ENCODE measurements at places on chromosomes 4 and X.

DNA sequence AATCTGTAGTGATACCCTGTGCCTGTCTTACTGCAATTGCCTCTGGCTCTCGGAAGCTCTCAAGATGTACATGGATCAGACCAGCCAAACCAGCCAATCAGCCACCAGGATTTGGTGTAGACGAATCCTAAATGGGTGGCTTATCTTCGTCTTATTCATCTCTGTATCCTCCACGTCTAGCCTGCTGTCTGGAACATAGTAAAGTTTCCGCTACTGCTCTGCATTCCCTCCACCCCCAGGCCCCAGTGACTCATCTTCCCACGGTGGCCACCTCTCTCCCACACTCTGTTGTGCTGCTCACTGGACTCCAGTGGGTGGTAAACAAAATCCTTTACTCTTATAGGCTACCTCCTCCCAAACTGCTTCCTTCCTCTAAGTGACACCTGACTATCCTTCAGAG, 37.8 kb downstream of the SEPTIN6 start:
- DNase-seq: no peak

- no peak for DNase-seq
Measured at GRCh38 chr4:39899291-39899690, 78.4 kb downstream of the PDS5A start.

DNA sequence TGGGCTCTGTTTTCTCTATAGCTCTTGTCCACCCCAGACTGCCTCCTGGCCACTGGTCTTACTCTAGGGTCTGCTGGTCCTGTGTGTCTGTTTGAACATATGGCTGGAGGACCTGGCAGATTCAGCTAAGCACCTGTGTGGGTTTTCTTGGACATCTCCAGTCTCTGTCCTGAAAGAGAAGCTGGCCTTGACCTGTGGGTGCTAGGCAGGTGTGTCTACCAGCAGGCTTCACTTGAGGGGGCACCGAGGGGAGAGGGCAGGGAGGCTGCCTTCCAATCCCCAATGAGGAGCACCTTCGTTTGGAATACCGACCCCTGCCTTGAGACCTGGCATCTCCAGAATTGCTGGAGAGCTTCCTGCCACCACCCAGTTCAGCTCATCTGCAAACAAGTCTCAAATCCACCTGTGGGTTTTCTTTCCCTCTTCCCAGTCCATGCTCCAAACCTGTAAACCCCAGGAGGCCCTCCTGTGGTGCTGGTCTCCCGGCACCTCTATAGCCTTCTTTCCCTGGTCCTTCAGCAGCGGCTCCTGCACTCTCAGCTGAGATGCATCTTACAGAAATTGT, 45.2 kb downstream of the HTRA3 start:
- no peak for DNase-seq

- DNase-seq: no peak
Measured at GRCh38 chr4:1049591-1049905, 38.1 kb downstream of the FGFRL1 start.

DNA sequence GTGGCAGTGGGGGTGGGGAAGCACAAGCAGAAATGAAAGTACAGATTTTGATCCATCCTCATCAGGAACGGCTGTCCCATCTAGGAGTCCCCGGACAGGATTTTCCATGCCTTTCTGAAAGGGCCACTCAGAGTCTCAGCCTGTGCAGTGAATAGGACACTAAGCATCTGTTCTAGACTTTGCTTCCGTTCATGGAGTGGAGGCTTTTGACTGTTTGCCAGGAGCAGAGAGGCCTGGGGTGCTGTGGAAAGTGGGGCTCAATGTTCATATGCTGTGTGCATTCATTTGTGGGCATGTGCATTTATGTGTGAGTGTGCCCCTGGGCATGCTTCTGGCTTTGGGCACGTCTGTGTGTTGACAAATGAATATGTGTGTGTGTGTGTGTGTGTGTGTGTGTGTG, 25.6 kb upstream of the MAMLD1 start:
- DNase-seq: no peak

- DNase-seq: no peak
Measured at GRCh38 chrX:124925681-124926080, 394.0 kb upstream of the TEX13C start.

DNA sequence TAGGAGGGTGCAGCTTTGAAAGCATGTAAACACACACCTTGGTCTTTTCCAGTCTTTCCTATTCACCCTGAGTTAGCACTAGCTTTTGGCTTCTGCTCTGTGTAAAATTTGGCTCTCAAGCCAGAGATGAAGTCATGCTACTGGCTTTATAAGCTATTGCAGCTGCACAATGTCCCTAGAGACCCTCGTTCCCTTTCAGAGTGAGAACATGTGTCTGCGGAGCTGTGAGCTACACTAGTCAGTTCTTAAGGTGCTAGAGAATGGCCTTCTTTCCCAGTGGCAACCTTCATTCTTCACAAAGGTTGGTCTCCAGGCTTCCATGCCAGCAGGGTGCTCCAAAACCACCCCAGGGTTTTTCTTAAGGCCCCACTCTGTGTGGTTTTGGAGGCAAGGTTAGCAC, 199.1 kb downstream of the SPATA18 start:
- DNase-seq: no peak

DNA sequence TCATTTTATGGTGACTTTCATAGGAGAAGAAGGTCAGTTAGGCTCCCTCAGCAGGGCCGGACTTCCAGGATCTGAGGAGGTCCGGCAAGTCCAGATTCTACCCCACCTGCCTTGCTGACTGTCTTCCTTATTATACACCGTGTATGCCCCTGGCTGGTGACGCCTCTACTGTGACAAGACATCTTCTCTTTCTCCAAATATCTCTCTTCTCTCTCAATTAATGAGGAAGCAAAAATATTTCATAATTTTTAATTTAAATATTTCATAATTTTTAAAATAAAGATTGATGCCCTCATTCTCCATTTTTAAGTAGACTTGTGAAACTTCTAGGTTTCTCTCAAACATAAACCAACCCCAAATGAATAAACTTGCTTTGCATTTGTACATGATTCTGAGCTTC, 202.5 kb downstream of the NSUN7 start:
- no peak for DNase-seq

- DNase-seq: no peak
Measured at GRCh38 chrX:47239898-47240545, 7.2 kb downstream of the USP11 start.

- no peak for DNase-seq
Measured at GRCh38 chrX:41108463-41109205, 23.4 kb downstream of the USP9X start.

- DNase-seq: no peak
Measured at GRCh38 chr4:16079046-16079445, 4.8 kb downstream of the PROM1 start.

- no peak for DNase-seq
Measured at GRCh38 chrX:39399387-39399786, 598.1 kb downstream of the MID1IP1 start.

GRCh38 chr4:147509386-147509785, 28.5 kb downstream of the EDNRA start:
- DNase-seq: no peak

DNA sequence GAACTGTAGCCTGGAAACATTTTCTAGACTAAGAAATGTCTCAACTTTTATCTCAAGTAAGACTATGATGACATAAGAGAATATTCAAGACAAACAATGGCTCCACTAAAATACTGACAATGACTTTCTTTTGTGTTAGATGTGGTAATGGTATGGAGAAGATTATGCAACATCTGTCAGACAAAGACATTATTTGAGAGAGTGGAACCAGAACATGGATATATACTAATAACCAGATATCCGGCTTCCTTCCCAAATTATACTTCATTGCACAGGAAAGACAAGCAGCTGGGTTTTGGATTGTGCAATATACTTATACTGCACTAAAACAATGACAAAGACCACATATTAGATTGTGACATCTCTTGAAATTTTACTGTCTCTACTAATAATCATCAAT, 290.8 kb upstream of the GIMD1 start:
- no peak for DNase-seq

- no peak for DNase-seq
Measured at GRCh38 chr4:3418029-3418762, 23.6 kb upstream of the HGFAC start.

DNA sequence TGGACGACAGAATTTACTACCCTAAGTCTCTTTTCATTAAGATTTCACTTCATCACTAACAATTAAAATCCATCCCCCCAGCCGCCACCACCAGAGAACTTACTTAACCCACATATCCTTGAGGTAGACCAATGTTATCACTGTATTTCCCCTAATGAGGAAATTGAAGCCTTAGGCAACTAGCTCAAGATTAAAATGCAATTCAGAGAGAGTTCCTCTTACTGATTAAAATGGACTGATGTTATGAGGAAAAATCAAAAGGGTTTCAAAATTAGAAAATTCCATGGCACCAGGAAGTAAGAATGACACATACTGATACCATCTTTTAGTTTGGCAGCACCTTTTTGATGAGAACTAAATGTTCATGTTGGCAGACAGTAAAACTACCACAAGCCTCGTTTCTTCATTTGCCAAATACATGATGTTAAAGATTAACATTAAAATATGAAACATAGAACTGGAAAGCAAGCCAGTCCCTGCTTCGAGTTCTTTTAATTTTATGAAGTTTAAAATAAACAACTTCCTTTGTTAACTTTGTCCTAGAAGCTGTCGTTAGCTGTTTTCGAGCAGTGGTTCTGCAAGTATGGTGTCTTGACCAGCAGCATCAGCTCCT, 69.3 kb upstream of the CCDC160 start:
- no peak for DNase-seq

DNA sequence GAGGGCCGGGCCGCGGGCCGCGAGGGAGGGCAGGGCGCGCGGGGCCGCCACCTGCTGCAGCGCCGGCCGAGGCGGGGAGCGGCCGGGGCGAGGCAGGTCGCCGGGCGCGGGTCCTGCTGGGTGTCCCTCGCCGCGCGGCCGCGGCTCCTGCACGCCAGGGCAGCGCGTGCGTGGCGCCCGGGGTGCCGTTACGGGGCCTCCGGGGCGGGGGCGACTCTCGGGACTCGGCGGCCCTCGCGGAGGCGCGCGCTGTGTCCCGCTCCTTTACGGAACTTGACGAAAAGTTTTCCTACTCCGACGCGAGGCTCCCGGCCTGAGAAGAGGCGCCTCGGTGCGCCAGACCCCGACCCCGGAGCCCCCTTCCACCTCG, 329 bp downstream of the TBC1D14 start:
- DNase-seq: no peak

- no peak for DNase-seq
Measured at GRCh38 chr4:100414016-100414790, 103.6 kb downstream of the EMCN start.

GRCh38 chr4:140793291-140793690, 37.1 kb upstream of the TBC1D9 start:
- no peak for DNase-seq

- no peak for DNase-seq
Measured at GRCh38 chrX:46039526-46039925, 505.7 kb downstream of the ZNF674 start.

DNA sequence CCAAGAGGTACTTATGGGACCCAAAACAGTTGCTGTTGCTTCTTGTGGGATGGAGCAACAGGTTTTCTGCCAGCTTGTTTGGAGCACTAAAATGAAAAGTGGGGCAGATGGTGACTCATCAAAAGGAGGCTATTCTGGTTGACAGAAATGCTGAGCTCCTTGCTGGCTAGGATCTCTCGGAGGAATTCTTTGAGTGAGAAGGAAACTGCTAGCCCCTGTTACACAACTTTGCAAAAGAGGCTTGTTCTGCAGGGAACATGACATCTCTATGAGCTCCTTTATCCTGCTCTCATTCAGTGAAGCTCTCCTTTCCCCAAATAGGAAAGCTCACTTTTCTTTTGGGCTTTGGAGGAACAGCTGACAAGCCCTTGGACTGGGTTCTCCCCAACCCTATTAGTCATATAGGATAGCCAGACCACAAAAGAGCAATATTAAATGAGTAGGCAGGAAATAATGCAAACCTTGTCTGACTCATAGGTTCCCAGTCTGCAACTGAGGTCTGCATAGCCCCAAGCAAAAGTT, 108.3 kb downstream of the CDS1 start:
- DNase-seq: no peak

DNA sequence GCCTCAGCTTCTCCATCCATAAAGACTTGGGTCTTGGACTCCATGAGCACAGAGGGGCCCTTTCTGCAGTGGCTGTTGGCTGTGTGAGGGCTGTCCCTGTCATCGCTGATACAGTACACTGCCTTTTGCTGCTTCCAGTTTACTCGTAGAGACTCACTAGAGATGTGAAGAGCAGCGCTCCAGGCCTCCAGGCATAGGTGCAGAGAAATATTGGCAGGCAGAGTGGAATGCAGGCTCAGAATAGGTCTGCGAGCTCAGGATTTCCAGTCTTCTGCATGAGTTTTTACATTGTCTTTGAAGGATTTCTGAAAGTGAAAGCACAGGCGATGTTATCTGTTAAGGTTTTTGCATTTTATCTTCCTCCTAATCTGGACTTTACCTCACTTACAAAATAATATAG, 97.4 kb downstream of the AASDH start:
- no peak for DNase-seq

GRCh38 chr4:6118201-6118600, 82.1 kb downstream of the JAKMIP1 start:
- no peak for DNase-seq

DNA sequence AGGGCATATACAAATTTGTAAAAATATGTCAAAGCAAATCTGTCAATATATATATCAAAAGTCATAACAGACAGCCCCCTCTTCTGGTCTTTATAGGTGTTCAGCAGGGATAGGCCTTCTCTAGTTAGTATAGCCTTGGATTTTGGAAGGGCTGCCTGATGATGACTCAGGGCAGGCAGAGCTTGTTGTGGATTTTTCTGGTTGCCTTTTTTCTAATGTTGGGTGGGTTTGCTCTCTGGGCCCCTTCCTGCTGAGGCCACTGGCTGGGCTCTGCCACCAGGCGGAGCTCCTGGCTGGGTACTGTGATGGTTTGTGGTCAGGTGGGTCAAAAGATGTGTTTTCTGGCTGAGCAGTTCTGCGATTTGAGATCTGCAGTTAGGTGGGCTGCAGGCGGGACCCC, 294.2 kb downstream of the GRIA2 start:
- no peak for DNase-seq

GRCh38 chr4:168199260-168199957, 107.1 kb downstream of the ANXA10 start:
- DNase-seq: no peak

DNA sequence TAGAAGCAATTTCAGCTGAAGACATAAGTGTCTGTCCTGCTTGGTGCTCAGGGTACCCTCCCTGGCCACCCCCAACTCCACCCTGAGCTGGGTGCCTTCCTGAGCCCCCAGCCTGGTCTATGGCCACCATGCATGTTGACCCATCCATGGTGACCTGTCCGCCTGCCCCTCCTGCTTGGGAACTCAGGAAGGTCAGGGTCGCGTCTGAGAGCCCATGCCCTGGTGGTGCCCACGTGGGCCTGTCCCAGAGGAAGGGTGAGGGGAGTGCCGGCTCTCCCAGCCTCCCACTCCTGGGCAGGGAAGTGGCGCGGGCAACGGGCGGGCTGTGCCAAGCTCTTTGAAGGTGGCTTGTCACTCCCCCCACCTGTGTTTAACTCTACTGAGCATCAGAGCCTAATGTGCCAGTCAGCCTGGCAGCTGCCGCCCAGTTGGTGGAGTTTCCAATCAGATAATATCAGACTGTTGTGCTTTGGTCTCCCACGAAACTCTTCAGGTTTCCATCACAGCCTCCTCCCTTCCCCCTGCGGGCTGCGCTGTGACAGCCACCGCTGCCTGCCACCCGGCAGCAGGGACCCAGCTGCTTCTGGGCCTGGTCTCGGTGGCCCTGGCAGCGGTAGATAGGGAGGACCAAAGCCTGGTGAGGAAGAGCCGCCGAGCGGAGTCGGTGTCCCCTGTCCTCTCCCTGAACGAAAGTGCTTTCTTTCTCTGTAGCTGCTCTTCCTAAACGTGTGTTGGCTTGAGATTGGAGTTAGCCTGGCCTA, 4.8 kb downstream of the SH3BP2 start:
- DNase-seq: no peak

- DNase-seq: no peak
Measured at GRCh38 chr4:185093603-185094002, 49.5 kb upstream of the SLC25A4 start.

Data from cortex of kidney (tissue), 1 donor.